Stimulated activated naive B cell treated with anti-CD40 and anti-IgM and Interleukin-4, amounts not matched to agents 10 μg/mL and 1 μg/mL and 100 μg/mL, for 72 hours (primary cell): ENCODE measurements at places on chromosomes 2 and 18.

GRCh38 chr2:125745514-125745913 lies 910.4 kb upstream of the GYPC start:
- DNase-seq, result no peak

- no peak for DNase-seq
Measured at GRCh38 chr2:162824304-162824703, 14.3 kb downstream of the KCNH7 start.

- no peak for DNase-seq
Measured at GRCh38 chr2:2238726-2239269, 92.3 kb downstream of the MYT1L start.

DNA sequence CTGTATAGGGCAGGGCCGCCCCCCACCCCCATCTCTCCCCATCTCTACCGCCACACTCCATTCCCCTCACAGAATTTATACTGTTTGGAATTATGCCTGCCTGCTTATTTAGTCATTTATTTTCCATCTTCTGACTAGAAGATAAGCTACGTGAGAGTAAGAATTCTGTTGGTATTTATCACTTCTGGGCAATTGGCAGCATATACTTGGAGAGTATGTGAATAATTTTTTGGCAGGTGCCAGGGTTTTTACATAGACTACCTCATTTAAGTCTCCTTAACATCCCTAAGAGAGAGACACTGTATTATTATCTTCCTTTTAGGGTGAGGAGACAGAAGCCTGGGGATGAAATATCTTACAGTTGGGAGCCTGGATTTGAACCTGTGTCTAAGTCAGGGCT lies 45.0 kb downstream of the SLC4A1AP start:
- DNase-seq, result no peak

- no peak for DNase-seq
Measured at GRCh38 chr2:149568138-149568537, 19.4 kb downstream of the MMADHC start.

GRCh38 chr2:106098664-106099063 lies 95.4 kb downstream of the UXS1 start:
- no peak for DNase-seq

DNA sequence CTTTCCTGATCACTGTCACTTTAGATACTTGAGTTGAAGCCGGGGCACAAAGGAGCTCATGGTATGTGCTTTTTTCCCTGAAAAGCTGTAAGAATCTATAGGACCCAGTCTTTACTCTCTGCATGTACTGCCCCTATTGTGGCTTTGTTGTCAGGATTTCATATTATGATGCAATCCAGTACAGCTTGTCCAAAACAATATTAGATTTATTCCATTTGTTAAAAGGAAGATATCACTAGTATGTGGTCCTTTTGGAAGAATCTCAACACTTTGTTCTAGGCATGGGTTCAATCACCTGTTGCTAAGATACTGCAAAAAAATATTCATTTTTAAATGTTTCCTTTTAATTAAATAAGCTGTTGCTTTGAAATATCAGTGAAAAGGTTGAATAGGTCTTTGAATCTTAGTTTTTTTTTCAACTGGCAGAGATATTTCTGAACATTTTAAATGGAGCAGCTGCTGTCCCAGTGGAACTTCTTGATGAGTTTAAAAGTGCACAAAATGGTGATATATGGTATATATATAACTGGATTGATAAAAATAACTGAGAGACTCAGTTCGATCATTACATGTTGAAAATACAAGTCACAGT lies 256.6 kb upstream of the NT5C1B start:
- DNase-seq, result no peak

DNA sequence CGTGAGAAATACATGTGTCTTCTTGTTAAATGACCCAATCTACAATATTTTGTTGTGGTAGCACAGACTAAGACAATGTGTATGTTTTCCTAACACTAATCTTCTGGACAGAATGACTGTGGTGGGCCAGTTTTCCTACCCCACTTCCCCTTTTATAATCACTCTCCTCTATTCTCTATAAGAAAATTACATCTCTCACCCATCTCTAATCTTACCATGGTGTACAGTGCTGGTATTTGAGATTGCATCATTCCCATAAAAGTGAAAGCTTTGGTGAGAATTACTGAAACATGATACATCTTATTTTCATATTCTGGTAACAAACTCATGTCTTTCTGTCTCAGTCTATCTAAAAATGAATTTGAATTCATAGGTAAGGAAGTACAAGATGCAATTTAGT lies 40.5 kb downstream of the CAVIN2 start:
- no peak for DNase-seq

GRCh38 chr2:35822716-35823115 lies 532.9 kb upstream of the CRIM1 start:
- no peak for DNase-seq

- DNase-seq, result peak; percentile 85
Measured at GRCh38 chr18:10490401-10491165, 35.2 kb upstream of the NAPG start.

- no peak for DNase-seq
Measured at GRCh38 chr2:151930042-151930441, 101.8 kb upstream of the ARL5A start.

DNA sequence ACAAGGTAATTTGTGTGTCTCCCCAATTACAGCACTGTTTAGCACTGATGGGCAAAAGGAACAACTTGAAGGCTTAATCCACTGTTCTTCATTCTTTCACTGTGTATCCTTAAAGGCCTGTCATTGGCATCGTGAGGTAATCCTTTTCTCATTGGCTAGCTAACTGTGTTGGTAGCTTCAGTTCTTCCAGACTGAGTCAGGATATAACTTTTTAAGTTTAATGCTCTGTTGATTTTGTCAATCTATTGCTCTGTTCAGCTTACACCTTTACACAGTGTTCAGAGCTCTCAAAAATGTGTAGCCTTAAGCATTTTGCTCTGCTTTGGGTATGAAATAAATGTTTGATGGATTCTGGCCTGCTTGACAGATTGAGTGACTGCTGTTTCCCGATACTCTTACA lies 148.2 kb downstream of the KIAA1328 start:
- DNase-seq, result no peak

- no peak for DNase-seq
Measured at GRCh38 chr2:201975434-201975833, 58.2 kb upstream of the FZD7 start.

DNA sequence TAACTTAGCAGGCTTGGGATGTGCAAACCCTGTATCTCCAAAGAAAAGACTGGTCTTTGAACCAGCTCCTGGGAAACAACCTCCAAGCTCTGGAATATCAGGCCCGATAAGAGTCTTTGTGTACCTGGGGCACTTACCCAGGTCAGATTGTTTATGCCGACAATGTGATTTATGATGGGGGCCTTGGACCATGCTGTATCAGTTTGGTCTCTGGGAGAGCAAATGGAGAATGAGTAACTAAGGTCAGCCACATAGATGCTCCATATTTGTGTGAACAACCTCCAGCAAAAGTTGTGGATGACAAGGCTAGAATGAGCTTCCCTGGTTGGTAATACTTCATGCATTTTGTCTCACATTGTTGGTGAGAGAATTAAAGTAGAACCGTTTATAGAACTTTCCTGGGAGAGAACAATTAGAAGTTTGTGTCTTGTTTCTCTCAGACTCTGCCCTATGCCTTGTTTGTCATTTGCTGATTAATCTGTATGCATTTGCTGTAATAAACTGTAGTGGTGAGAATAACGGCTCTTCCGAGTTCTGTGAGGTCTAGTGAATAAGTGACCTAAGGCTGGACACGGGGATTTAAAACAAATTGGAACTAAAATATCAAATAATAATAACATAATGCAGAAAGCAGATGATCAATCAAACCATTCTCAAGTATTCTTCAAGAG lies 259.1 kb downstream of the XIRP2 start:
- no peak for DNase-seq

DNA sequence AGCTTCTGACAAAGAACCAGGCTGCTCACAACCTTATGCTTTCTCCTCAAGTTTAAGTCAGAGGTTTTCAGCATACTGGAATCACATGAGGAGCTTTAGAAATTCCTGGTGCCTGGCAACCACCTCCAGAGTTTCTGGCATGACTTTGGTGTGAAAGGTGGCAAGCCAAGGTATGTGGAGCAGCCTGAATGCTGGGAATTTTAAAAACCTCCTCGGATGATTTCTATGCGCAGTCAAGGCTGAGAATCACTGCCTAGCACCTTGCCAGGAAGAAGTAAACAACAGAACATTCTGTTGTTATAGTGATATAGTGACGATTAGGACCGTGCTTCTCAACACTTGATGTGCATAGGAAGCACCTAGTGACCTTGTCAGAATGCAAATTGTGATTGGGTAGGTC lies 11.7 kb downstream of the CCBE1 start:
- no peak for DNase-seq

GRCh38 chr2:179460181-179460929 lies 195.7 kb upstream of the SESTD1 start:
- DNase-seq, result no peak

DNA sequence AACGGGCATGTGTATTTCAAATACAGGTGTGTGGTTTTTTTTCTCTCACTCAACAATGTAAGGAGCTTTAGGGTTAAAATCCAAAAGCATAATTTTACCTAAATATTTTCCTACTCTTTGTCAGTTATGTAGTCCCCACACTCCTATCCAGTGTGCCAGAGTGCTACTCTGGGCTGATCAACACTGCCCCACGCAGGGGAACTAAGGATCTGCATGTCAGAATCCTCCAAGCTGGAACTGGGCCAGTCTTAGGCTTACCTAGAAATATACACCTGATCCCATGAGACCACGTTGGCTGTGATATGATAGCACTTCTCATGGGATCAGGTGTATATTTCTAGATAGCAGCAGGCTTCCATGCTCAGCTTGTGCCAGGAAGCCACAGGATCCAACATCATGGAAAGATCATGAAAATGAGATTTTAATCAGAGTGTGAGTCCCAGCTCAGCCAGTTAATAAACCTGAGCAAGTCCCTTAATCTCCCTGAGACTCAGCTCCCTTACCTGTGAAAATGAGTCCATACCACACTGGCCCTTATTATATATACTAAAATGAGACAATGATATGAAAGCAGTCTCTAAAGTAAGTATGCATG lies 29.7 kb downstream of the CCDC141 start:
- peak; percentile 39 for DNase-seq

GRCh38 chr2:180699657-180700361 lies 280.6 kb upstream of the UBE2E3 start:
- no peak for DNase-seq

DNA sequence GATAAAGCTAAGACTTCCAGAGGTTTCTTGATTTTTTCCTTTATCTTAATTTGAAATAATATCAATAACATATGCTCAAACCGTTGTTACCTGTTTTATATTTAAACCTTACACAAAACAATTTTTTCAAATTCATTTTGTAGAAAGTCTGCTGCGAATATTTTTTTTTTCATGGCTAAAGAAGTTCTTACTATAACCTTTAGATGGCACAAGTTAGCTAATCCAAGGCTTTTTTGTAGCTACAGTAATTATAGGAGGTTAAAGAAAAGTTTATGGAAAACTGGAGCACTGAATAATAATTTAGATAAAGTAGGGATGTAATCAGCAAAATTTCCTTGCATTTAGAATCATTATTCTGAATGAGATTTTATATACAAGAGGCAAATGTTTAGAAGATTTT lies 78.0 kb upstream of the PNPT1 start:
- DNase-seq, result no peak

DNA sequence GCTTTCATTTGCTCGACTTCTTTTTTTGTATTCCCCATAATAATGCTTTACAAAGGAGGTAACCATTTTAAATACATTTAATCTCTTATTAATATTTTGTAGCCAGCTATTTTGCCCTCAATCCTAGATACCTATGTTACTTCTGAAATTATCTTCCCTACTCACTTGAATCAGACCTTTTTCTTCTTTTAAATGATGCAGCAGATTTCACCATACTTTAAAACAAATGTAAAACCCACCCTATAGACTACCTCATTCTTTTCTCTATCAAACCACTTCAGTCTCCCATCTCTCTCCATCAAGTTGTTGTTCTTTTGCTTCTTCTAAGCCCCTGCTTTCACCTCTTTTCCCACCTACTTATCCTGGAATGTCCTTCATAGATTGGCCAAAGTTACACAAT lies 151.5 kb upstream of the DNMT3A start:
- no peak for DNase-seq

DNA sequence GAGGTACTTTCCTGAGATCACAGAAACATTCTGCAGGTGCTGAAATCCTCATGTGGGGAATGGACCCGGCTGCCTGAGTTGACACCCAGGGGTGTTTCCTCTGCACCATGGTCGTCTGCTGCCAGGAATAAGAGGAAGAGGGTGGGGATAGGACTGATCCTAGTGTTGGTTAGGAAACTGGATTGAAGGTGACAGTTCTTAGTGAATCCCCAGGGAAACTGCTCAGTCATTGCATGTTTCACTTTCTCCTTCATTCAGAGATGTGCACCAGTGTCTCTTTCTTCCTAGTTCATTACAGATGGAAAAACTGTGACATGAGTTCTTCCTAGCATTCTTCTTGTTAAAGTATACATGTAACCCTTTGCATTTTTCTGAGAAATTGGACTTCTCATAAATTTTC lies 294.3 kb downstream of the PTGR3 start:
- DNase-seq, result no peak

DNA sequence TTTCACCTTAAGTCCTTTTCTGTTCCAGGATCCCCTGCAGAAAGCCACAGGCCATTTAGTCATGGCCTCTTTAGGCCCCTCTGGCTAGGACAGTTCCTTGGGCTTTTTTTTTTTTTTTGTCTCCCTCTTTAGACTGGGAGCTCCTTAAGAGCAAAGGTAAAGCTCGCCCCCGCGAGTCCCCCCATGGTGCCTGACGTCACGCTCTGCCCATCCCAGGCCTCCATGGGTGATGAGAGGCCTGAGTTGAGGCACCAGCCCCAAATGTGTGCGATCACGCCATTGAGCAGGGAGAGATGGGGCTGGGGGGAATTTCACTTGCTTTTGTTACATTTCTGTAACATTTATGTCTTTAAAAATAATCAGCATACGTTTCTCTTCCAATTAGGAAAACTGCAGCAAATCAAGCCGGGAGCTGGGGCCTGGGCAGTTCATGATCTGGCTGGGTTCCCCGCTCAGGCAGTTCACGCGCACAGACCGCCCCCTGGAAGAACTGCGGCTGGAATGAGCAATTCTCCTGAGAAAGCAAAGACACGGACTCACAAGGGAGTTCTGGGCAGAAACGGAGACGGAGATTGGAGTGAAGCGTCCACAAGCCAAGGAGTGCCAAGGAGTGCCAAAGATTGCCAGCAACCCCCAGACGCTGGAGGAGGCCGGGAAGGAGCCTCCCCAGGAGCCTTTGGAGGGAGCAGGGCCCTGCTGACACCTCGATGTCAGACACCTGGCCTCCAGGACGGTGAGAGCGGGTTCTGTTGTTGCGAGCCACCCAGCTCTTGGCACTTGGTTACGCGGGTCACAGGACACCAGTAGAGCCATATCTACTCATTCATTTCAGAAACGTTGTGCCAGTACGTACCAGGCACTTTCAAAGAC lies 108.4 kb upstream of the ODC1 start:
- no peak for DNase-seq

- DNase-seq, result no peak
Measured at GRCh38 chr18:76670564-76671288, 151.6 kb upstream of the ZNF236 start.

DNA sequence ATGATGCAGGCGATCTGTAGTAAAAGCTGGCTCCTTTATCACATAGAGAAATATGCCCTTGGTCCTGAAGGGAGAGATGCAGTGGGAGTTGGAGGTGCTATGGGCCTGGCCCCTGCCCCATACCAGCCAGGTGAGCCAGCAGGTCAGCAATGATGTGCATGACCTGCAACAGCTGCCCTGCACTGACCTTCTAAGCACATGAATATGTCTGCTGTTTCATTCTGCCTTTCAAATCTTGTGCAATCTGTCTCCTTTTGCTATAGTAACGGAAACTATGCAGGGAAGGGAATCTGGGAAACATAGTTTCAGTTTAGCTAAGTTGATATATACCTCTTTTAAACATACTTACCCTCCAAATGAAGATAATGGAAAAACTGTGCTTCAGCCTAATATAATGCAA lies 235.2 kb downstream of the TDRD15 start:
- DNase-seq, result no peak

GRCh38 chr2:54866868-54867267 lies 143.4 kb downstream of the EML6 start:
- DNase-seq, result peak; percentile 44
